Tibial nerve (tissue), 4 donors: ENCODE measurements at places on chromosomes 7 and 10.

DNA sequence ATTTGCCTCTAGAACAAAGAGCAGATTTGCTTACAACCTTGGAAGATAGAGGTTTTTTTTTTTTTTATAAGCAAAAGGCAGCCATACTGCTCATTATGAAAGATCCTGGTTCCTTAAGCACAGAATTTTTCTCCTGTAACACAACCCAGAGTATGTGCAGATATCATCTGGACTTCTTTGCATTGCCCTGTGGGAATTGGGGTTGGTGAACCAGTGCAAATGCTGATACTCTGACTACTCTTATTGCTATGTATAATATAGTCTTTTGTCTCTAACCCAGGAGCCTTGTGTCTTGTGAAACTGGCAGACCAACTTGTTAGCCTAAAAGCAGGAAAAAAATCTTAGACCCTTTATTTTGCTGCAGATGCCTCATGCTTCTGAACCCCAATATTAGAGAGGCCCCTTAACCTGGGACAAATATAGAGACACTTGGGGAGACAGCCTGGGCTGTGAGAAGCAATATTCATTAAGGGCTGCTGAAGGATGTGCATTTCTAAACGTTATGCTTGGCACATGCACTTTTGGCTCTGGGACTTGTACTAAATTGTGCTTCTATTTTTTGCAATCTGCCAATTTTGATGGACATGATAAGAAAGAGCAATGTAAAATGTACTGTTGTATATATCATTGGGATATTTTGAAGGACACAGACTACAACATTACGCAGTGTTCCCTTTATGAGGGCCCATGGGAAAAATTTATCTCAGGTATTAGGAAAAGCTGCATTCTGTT is 78.9 kb downstream of the ANLN start:
- no peak overlapping the region for H3K27ac ChIP-seq
- no peaks in the 10 kb centered on the region for H3K27me3 ChIP-seq
- no peaks in the 10 kb centered on the region for H3K4me1 ChIP-seq
- H3K4me3 ChIP-seq = no peak overlapping the region

GRCh38 chr10:132538790-132539421 is 1.3 kb downstream of the INPP5A start:
- H3K36me3 ChIP-seq = no peaks in the 10 kb centered on the region
- peak overlapping the region; percentile 59 for H3K4me3 ChIP-seq
- peak overlapping the region; percentile 58 for H3K27ac ChIP-seq
- DNase-seq = no peak
- H3K4me1 ChIP-seq = peaks cover 75% of the 10 kb centered on the region

DNA sequence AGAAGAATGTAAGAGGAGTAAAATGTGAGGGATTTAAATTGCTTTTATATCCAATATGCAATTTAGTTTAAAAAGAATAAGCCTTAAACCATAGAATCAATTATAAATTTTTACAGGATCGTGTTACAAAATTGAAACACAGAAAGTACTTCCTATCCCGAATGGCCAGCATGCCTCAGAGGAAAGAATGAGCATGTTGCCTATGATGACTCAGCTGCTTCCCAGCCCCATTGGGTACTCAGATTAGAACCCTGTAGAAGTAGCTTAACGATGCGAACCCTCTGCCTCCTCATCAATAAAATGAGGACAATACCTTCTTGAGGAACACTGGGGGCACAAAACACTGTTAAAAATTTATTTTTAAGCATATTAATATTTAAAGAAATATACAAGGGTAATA is 113.4 kb upstream of the CDK1 start:
- no peak for DNase-seq
- no peak overlapping the region for H3K4me3 ChIP-seq
- no peaks in the 10 kb centered on the region for H3K27me3 ChIP-seq
- no peaks in the 10 kb centered on the region for H3K36me3 ChIP-seq
- H3K4me1 ChIP-seq = no peaks in the 10 kb centered on the region

DNA sequence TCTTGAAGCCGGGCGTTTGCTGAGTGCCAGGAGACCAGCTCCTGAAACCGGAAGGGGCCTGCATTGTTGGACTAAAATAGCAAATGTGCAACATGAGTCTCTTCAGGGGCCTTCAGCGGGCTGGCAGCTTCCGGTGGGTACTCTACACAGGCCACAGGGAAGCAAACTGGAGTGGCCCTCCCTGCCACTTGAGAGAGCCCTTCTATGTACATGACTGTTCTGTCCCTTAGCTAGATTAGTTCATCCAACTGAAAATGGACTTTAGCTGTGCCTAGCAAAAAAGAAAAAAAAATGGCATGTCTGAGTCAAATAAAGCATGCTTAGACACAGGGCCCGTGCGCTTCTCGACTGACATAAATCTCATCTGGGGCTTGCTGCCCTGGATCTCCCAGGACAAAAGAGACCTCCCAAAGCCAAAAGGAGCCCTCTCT is 115.3 kb upstream of the TCF7L2 start:
- H3K4me3 ChIP-seq = no peak overlapping the region
- H3K36me3 ChIP-seq = peaks cover 4% of the 10 kb centered on the region
- H3K27me3 ChIP-seq = no peaks in the 10 kb centered on the region
- peaks cover 3% of the 10 kb centered on the region for H3K4me1 ChIP-seq
- no peak overlapping the region for H3K27ac ChIP-seq

- H3K27me3 ChIP-seq = peaks cover 96% of the 10 kb centered on the region
- peak overlapping the region; percentile 35 for H3K4me3 ChIP-seq
- H3K4me1 ChIP-seq = peaks cover 36% of the 10 kb centered on the region
- H3K36me3 ChIP-seq = no peaks in the 10 kb centered on the region
- H3K27ac ChIP-seq = no peak overlapping the region
These were observed 2.3 kb downstream of the IGF2BP3 start for GRCh38 chr7:23467806-23468525.

GRCh38 chr7:155762655-155763054 is 49.6 kb downstream of the SHH start:
- H3K27me3 ChIP-seq = no peaks in the 10 kb centered on the region
- peaks cover 48% of the 10 kb centered on the region for H3K4me1 ChIP-seq
- no peak overlapping the region for H3K27ac ChIP-seq
- no peak overlapping the region for H3K4me3 ChIP-seq

DNA sequence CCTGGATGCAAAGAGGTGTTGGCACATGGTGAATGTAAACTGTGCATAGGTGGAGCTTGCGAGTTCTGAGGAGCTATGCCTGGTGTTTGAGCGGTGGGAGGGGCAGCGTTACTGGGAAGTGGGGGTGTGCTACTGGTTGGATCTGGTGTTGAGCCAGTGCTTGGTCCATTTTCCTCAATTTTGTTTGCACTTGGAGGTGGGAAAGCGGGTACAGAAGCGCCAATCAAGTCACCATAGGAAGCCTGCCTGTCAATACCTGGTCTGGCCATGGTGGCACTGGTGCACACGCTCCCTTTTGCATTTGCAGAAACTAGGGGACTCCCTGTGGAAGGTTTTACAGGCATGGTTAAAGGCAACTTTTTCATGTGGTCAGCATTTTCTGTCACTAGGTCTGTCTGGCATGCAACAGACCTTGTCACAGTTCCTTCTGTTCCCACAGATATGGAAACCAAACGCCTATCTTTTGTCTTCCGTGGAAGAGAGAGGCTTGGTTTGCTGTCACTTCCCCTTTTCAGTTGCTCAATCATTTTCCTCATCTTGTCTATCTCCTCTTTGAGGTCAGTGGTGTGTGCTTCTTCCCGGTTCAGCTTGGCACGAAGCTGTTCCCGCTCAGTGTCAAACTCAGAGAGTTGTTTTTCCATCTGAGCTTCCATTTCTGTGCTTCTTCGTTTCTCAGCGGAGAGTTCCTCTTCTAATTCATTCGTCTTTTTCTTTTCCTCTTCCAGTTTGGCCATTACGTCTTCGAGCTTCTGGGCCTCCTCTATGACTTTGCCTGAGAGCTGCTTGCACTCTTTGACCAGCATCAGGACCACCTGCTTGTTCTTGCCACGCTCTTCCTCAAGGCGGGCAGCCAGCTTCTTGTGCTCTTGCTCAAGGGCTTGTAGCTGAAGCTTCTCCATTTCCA is 81.1 kb downstream of the CTTNBP2 start:
- no peaks in the 10 kb centered on the region for H3K27me3 ChIP-seq
- DNase-seq = no peak
- H3K27ac ChIP-seq = peak overlapping the region; percentile 16
- H3K4me3 ChIP-seq = no peak overlapping the region
- peaks cover 20% of the 10 kb centered on the region for H3K36me3 ChIP-seq
- no peaks in the 10 kb centered on the region for H3K4me1 ChIP-seq

DNA sequence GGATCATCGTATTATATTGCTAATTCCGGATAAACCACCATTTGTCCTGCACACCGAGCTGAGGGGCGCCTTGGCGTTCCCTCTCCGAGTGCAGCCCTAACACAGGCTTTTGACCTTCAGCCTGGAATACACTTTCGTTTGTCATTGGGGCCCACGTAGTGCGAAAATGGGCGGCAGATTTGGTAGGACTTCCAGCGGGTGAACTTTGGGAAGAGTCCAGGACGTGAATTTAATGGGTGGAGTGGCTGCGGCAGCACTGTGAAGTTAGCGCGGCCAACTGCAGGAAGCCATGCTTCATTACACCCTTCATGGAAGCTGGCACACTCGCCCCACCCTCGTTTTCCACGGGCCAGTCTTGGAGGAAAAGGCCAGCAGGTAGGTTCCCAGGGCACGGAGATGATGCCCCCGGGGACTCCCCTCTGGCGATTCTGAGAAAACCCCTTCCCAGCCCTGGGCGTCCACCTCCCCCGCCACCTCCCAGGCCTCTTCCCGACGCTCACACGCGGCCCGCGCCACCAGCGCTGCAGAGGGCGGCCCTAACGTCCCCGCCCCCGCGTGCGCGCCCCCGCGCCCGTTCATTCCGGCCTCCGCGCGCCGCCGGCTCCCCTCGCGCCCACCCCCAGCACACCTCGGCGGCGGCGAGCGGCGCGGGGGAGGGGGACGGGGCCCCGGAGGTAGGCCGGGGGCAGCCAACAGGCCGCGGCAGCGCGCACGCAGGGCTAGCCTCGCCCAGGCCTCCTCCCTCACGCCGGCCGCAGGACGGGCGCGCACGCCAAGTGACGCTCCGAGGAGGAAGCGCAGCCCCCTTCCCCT is at the start of gene MLLT10:
Gene MLLT10, plus strand, starts transcription at position 766 of the 813 bp plus-strand sequence. CDS start 413 bp downstream, outside the sequence.
- H3K27me3 ChIP-seq = no peaks in the 10 kb centered on the region
- peak within 1 kb of the TSS; percentile 97 for H3K27ac ChIP-seq
- H3K36me3 ChIP-seq = peaks cover 20% of the 10 kb centered on the region
- H3K4me3 ChIP-seq = peak within 1 kb of the TSS; percentile 78

DNA sequence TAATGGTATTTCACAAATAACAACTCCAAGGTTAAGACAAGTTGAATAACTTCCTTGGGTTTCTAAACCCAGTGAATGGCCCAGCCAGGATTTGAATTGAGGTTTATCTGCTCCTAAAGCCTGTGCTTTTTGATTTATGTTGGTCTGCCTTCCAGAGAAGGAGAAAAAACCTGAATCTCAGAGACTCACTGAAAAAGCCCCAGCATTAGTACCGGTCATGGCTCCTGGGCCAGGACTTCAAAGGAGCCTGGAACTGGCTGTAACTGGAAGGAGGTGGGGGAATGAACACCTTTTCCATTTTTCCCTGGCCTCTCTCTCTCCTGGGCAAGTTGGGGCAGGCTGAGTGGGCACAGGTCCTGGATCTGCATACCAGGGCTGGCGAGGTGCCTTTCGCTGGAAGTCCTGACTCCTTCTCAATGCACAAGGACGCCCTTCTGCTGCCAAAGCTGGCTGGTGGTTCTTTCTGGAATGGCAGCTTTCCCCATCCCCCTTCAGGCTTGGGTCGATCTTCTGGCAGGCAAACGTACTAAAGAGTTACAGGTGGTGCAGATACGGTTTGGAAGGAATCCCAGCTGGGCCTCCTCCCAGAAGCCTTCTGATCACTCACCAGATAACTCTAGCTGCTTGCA is 268.2 kb downstream of the PTEN start:
- peaks cover 7% of the 10 kb centered on the region for H3K4me1 ChIP-seq
- H3K27me3 ChIP-seq = no peaks in the 10 kb centered on the region
- no peak for DNase-seq
- no peaks in the 10 kb centered on the region for H3K36me3 ChIP-seq
- H3K4me3 ChIP-seq = no peak overlapping the region

DNA sequence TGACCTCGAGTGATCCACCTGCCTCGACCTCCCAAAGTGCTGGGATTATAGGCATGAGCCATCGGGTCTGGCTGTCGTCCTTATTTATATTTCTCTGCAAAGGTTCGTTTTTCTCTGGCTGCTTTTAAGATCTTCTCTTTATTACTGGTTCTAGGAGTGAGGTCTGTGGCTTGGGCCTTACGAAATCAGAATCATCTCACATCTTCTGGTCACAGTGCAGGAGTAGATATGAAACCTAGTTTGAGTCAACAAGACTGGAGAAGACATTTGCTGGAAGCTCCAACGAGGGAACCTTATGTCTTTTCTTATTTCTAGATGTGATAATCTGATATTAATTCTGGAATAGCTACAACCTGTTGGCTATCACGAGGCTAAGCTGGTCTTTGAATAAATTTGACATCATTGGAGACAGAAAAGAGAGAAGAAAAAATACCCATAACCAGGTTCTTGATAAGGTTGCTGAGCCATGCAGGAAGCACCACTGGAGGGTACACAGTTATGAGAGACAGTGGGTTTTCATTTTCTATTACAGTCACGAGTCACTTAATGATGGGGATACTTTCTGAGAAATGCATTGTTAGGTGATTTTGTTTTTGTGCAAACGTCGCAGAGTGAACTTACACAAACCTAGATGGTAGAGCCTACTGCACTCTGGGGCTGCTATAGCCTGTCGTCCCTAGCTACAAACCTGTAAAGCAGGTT is 25.6 kb upstream of the IL15RA start:
- peaks cover 8% of the 10 kb centered on the region for H3K27me3 ChIP-seq
- no peak overlapping the region for H3K4me3 ChIP-seq
- H3K4me1 ChIP-seq = no peaks in the 10 kb centered on the region
- H3K36me3 ChIP-seq = no peaks in the 10 kb centered on the region

- DNase-seq = no peak
- no peaks in the 10 kb centered on the region for H3K27me3 ChIP-seq
- peak overlapping the region; percentile 23 for H3K27ac ChIP-seq
- H3K36me3 ChIP-seq = no peaks in the 10 kb centered on the region
- H3K4me3 ChIP-seq = peak overlapping the region; percentile 26
These were observed 269 bp downstream of the CALD1 start for GRCh38 chr7:134779741-134780065.

DNA sequence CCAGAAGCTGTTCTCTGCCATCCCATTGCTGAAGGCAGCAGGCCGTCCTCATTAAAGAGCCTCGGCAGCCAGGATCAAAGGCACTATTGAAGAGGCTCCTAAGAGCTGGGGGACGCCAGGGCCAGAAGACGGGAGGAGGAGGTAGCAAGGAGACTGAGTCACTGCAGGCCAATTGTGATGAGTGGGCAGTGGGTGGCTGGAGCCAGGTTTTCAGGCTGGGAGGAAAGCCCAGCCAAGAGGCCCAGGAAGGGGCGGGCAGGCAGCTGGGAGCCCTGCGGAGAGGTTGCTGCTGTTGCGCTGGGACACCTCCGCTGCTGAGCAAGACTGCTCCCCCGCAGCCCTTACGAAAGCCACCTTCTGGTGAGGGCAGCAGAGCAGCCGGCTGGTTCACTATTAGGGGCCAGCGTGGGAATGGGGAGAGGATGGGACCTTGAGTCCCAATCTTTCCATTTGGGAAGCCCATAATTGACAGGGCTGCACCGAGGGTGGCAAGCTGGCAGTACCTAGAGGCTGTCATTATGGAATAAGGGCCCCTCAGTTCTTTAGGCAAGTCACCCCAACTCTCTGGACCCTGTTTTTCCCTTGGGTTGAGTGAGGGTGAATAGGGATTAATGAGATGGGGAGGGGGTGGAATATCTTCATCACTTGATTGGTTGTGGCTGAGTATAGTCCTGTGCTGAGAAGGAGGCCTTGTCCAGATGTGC is 48.4 kb downstream of the UNC5B start:
- no peak for DNase-seq
- no peaks in the 10 kb centered on the region for H3K27me3 ChIP-seq
- no peaks in the 10 kb centered on the region for H3K36me3 ChIP-seq
- no peak overlapping the region for H3K27ac ChIP-seq

- H3K27me3 ChIP-seq = no peaks in the 10 kb centered on the region
- no peak overlapping the region for H3K27ac ChIP-seq
- no peak overlapping the region for H3K4me3 ChIP-seq
- peak; percentile 48 for DNase-seq
- H3K36me3 ChIP-seq = no peaks in the 10 kb centered on the region
These were observed 218.3 kb downstream of the SEMA3A start for GRCh38 chr7:83976302-83976701.
